Activated B cell treated with CpG ODN at 0.5 μM for 24 hours (primary cell): ENCODE measurements at places on chromosomes 7 and 10.

GRCh38 chr10:75910032-75910431 lies 478.6 kb downstream of the LRMDA start:
- no peak for DNase-seq

GRCh38 chr7:122746948-122747347 lies 44.2 kb upstream of the RNF148 start:
- no peak for DNase-seq

DNA sequence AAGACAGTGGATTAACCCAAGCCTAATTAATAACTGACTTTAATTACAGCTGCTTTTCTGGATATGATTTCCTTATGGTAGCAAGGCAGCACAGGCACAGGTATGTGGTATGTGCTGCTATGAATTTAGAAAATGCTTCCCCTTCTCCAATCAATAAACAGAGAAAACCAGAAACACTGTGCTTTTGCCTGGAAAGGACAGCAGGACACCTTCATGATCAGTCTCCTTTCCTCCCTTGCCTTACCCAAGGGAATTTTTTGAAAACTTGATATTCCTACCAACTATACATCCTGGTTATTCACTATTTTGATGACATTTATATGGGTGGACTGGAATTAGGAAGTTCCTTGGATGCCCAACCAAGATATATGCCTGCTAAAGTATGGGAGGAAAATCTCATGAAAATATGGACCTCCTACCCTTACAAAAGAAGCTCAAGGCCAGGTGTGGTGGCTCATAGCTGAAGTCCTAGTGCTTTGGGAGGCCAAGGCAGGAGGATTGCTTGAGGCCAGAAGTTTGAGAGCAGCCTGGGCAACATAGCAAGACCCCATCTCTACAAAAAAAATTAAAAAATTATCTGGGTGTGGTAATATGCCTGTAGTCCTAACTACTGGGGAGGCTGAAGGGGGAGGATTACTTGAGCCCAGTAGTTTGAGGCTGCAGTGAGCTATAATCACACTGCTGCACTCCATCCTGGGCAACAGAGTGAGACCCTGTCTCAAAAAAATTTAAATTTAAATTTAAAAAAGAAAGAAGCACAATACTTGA lies 106.3 kb upstream of the WAC start:
- DNase-seq: no peak

GRCh38 chr10:4186849-4187540 lies 402.0 kb upstream of the KLF6 start:
- DNase-seq: no peak

DNA sequence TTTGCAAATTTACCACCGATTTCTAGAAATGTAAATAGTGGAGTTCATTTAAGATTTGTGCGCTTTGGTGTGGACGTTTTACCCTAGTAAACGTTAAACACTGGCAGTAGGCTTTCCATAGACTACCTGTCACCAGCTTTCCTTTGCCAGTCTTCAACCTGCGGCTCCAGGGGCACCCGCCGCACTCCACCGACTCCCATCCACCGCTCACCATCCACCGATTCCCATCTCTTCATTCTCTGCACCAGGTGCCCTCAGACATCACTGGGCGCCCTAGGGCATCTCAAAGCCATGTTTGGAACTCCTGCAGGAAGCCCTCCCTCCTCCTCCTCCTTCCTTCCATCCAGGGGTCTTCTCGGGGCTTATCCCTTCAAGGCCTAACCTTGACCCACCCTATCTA lies 1.4 kb upstream of the AP5Z1 start:
- DNase-seq: no peak
